Stomach (tissue), 19 donors: ENCODE measurements at places on chromosomes 16 and 17. TPM values are rescaled to one million over a fixed set of nuclear protein-coding genes. Genes with fewer than 3 reads are reported as not detected.

Gene GRB7
- polyA plus RNA-seq, result 9.5 TPM

- H3K36me3 ChIP-seq, result no peaks in the 10 kb centered on the region
- H3K27me3 ChIP-seq, result no peaks in the 10 kb centered on the region
- DNase-seq, result no peak
- no peaks in the 10 kb centered on the region for H3K4me1 ChIP-seq
- H3K27ac ChIP-seq, result no peak overlapping the region
Measured at GRCh38 chr17:77271411-77271810, 130.6 kb downstream of the SEC14L1 start.

DNA sequence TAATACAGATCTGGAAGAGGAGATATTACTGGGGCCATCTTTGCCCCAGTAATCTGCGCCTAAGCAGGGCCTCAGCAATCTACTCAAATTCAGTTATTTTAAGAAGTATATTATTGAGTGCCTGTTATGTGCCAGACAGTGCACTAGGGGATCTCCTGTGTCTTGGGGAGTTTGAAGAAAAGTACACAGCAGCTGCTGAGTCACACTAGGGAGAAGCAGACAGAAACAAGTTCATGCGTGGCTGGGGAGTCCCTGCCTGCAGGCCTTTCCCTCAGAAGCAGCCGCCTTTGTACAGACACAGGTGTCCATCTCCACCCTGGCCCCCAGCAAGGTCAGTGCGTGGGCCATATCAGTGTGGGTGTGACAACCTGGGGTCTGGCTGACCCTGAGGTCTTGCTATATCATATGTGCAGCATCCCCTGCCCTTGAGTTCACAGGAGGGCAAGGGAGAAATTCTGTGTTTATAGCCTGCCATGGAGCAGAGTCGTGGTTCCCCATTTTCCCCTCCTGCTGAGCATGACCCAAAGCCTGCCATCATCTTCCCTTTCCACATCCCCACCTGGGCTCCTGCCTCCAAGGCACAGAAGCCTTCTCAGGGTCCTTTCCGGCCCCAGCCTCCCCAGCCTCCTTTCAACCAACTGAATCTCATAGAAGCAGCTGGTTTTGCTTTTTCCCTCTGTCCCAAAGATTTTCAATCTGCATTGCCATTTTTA is 229.9 kb upstream of the SDK2 start:
- DNase-seq, result no peak
- H3K4me3 ChIP-seq, result no peak overlapping the region
- H3K27ac ChIP-seq, result no peak overlapping the region
- no peaks in the 10 kb centered on the region for H3K36me3 ChIP-seq
- H3K4me1 ChIP-seq, result no peaks in the 10 kb centered on the region
- H3K27me3 ChIP-seq, result no peaks in the 10 kb centered on the region

GRCh38 chr17:41140360-41141131 is at the start of gene KRTAP4-6:
TSS of gene KRTAP4-6 (minus strand) at chr17:41140544. CDS start at chr17:41140487, 57 bp downstream.
- no peak for DNase-seq
- H3K27me3 ChIP-seq, result no peaks in the 10 kb centered on the region

DNA sequence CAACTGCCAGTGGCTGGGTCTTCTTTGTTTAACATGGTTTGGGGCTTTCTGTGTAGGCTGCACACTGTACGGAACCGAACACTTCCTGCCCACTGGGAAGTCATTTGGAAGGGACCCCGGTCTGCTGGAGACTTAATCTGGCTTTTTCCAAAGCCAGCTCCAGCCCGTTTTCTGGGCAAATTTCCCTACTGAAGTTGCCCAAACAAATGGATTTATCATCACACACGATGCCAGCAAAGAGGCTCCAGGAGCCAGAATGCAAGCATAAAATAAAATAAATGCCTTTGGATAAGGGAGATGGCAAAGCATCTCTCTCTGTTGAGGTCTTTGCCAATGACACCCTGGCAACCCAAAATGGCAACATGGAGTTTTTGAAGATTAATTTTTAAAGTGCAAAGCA is 259.9 kb upstream of the IRX3 start:
- DNase-seq, result no peak
- H3K4me3 ChIP-seq, result no peak overlapping the region
- H3K27me3 ChIP-seq, result no peaks in the 10 kb centered on the region
